NCI-H1092 treated with DMSO at 0.1 percent for 48 hours (cell line): ENCODE measurements at places on chromosomes 4 and X.

DNA sequence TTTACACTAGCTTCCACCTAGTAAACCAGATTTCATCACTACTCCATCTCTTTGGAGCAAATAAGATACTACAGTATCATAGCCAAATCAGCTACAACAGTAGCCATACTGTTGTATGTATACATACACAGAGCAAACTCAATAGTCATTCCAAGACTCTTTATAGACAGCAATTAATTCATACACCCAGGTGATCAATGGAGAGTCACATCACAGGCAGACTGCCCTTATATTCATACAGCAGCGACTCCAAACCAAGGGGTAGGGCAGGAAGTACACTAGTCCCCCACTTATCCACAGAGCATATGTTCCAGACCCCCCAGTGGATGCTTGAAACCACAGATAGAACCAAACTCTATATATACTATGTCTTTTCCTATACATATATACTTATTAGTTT is 76.6 kb downstream of the FBXW7 start:
- DNase-seq = no peak

- no peak for DNase-seq
Measured at GRCh38 chrX:105458846-105459245, 238.4 kb upstream of the TEX13A start.

DNA sequence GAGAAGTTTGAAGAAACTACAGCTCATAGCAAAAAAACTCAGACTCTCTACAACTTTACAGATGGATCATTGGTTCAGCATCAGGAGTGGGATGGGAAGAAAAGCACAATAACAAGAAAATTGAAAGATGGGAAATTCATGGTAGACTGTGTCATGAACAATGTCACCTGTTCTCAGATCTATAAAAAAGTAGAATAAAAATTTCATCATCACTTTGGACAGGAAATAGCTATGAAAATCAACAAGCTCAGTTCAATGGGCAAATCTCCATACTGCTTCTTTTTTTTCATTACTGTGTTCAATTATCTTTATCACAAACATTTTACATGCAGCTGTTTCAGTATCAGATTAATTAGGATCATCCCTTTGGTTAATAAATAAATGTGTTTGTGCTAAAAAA is 76.5 kb upstream of the RAPGEF2 start:
- no peak for DNase-seq

DNA sequence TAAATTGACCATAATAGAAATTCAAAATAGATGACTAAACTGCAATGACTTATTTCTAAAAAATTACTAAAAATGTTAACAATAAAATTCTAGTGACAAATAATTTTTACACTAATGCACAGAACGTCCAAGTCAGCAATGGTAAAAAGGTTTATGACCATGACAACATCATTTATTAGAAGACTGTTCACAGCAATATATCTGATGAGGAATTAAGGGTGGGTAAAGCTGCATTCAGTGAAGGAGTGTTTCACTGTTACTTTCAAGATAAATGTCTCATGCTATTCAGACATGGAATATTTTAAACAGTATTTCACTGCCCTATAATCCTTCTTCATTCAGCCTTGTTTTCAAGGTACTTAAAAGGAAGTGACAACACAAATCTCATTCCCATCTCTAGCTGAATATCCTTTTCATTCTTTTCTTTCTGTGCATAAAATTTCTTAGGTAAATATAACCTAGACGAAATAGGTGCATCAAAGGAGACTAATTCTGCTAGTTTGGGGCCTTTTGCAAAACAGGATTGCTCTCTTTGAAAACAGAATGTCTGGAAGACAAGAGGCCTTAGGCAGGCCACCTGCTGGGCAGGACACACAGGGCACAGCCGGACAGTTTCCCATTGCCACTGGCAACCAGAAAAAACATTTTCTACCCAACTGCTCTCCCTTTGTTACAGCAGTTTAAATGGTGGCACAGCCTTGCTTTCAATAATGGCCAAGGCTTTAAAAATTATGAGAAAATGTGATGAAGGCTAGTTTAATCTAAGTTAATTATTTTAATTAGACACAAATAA is 600.3 kb downstream of the SPRY1 start:
- DNase-seq = no peak

- DNase-seq = no peak
Measured at GRCh38 chr4:158948071-158948470, 154.8 kb upstream of the RAPGEF2 start.

DNA sequence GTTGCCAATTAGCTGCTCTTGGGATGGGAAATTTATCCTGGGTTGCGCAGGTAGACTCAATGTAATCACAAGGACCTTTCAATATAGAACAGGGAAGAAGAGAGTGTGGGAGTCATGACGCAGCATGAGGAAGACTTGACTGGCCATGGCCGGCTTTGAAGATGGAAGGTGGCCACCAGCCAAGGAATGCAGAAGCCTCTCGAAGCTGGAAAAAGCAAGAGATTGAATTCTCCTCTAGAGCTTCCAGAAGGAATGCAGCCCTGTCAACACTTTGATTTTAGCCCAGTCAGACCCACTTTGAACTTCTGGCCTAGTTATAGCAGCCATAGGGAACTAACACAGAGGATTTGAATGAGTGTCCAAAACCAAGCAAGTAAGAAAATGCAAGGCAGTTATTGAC is 14.7 kb upstream of the SH3KBP1 start:
- no peak for DNase-seq

GRCh38 chr4:160947653-160948052 is 1216.1 kb downstream of the FSTL5 start:
- no peak for DNase-seq

DNA sequence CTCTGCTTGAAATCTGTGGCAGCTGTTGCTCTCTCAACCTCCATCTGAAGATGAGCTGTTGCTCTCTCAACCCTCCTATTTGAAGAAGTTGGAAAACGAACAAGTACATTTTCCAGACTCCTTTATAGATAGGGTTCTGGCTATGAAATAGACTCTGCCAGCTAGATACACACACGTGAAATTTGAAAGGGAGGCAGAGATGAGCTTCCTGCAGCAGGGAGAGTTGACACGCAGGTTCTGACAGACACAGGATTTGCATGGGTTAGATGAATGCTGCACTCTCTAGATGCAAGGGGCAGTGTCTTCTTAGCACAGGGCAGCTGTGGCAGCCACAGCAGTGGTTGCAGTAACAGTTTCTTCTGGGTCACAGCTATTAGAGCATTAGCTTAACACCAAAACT is 8.0 kb upstream of the PYURF start:
- DNase-seq = no peak

- peak; percentile 35 for DNase-seq
Measured at GRCh38 chrX:48493890-48494364, 14.9 kb upstream of the PORCN start.

DNA sequence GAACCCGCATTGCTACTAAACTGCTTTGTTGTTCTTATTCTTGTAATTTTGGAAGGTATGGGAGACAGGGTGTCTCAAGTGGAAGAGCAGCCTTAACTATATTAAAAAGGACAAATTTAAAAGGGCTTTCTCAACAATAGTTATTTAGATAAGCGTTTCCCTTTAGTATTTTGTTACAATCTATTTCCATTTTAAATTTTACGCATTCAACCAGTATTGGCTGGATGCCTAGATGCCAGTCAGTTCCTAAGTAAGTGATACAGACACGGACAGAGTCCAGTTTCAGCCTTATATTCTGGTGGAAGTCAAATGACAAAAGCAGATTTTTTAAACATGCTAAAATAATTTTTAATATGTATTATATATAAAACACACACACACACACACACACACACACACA is 28.3 kb downstream of the FAT1 start:
- DNase-seq = peak; percentile 45

- no peak for DNase-seq
Measured at GRCh38 chrX:47586043-47586787, 4.0 kb downstream of the TIMP1 start.
